H7 (cell line): ENCODE measurements at places on chromosomes 12 and 14.

DNA sequence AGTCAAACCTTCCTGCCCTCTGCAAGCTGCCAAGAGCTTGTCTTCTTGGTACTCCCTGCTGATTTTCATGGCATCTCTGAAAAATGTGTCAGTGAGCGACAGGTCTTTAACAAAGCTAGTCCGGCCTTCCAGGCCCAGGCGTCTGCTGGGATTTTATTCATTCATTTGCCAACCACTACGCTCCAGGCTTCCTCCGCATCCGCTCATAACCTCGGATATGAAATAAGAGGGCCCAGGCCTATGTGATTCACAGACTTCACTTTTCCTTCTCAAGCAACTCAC is 13.8 kb downstream of the TSPAN9 start:
- no peak for DNase-seq

DNA sequence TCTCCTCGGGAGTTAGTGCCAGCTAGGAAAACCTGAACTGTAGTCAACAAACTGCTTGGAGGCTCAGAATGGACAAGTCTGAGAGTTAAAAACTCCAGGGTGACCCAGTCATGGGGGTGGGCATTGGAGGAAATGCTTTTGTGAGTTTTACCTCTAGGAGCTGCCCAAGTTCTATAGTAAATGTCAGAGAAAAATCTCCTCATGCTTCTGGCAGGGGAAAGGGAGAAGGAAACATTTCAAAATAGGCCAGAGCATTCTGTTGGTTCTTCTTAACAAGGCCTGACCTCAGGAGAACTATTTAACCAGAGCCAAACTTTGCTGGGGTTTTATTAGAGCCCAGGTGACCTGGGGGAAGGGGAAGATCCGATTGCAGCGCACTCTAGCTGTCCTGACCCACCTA is 12.3 kb downstream of the NINJ2 start:
- DNase-seq: peak; percentile 13

DNA sequence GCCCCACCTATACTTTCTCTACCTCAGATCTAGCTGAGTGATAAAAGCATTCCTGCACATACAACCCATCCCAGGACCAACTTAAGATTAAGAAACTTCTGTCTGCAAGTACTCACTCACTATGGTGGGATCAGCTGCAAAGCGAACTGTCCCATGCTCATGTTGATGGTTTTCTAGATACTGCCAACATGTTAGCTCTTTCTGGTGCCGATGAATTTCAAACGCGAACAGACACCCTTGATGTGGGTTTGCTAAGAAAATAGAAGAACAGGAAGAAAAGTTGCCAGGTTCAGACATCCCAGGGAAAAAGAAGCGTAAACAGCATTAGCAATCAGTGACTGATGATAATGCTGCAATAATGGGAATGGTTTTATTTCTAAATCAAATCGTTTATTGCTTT is 1.5 kb upstream of the SLC39A2 start:
- DNase-seq: no peak

DNA sequence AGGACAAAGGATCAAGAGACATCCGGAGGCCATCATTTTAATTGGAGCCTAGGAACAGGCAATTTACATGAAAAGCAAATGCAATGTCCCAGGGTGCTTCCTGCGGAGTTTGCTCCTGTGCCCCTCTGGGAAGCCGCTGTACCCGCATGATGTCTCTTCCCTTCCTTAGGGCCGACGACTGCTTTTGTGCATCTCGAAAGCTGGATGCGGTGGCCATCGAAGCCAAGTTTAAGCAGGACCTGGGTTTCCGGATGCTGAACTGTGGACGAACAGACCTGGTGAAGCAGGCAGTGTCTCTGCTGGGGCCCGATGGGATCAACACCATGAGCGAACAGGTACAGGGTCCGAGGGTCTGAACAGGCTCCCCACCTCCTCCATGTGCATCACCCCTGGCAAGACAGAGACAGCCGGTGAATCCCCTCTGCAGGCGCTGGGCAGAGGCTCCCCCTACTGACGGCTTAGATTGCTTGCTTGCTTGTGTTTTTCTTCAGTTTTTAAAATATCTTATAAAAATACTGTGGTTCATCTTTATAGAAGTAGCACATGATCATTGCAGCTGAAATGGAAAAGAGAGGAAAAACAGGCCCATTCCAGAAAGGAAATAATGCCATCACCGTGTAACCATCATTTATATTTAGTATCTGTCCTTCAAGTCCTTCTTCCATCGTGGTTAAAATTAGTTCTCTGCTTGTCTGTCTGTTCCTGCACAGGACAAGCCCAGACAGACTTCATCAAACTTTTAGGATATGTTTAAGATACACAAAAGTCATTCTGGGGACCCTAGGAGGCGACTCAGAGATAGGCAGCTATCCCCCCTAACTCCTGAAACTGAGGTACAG is 75.4 kb upstream of the PWP1 start:
- peak; percentile 88 for DNase-seq
